ENCODE measurements at places on chromosomes 12 and 14.

DNA sequence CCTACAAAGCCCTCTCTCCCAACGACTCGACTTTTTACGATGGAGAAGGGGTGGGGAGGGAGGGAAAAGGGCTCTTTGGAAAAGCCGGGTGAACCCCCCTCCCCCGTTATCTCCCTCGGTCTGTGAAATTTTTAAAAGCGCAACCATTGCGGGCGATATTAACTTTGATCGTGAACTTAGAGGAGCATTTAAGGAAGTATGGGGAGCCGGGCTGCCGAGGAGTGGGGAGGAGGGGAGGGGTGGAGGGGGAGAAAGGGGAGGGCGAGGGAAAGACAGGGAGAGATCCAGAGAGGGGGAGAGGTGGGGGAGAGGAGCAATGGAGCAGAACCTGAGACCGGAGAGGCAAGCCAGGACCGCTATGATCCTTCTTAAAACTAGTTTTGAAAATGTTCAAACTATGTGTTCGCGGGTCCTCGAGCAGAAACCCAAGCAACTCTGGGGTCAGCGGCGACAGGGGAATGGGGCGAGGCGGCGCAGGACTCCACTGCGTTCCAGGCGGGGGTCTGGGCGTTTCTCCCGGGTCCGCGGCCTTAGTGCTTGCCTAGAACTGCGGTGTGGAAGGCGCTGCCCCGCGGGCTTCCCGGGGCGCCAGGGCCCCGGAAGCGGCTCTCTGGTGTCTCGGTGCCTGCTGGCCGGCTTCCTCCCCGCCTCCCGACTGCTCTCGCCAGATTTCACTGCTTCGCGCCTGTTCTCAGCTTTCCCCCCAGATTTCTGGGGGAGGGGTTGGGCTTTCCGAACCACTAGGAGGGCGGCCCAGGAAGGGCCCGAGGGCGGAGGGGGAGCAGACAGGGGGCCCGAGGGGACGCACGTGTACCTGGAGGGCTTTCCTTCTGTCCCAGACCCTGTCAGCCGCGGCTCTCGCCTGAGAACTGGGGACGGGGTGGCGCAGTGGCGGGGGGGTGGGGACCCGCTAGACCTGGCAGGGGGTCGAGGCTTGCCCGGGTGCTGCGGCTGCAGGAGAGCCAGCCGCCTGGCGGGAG, at the start of gene HOTAIR:
TSS of gene HOTAIR (minus strand) at position 871 of the 980 bp plus-strand sequence.
- DNase-seq = no peak

DNA sequence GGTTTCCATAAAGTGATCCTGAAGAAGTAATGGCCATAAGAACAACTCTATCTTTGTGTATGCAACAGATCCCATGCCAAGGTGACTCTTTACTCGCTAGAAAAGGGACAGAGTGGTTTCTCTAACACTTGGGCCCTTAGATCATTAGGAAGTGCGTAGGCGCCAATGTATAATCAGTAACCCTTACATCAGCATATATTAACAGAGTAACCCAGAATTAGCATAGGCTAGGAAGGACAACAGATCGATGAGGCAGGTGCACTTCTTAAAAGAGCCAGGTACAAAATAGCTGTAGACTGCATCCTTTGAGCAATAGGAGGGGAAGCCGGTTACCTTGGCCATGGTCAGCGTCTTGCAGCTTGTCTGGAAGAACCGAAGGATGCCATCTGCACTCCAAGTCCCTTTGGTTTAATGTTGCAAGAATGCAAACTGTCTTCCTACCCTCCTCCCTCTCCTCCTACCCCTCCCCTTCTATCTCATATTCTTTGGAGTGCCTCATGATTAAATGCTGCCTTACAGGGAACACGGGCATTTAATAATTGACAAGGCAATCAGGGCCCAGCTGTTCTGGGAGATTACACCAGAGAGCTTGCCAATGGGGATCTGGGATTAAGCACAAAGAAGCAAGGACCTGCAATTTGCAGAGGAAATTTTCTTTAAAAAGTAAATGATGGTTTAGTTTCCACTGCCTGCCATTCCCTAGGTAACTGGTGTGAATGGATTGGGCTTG, 8.0 kb downstream of the GSG1 start:
- DNase-seq = no peak

DNA sequence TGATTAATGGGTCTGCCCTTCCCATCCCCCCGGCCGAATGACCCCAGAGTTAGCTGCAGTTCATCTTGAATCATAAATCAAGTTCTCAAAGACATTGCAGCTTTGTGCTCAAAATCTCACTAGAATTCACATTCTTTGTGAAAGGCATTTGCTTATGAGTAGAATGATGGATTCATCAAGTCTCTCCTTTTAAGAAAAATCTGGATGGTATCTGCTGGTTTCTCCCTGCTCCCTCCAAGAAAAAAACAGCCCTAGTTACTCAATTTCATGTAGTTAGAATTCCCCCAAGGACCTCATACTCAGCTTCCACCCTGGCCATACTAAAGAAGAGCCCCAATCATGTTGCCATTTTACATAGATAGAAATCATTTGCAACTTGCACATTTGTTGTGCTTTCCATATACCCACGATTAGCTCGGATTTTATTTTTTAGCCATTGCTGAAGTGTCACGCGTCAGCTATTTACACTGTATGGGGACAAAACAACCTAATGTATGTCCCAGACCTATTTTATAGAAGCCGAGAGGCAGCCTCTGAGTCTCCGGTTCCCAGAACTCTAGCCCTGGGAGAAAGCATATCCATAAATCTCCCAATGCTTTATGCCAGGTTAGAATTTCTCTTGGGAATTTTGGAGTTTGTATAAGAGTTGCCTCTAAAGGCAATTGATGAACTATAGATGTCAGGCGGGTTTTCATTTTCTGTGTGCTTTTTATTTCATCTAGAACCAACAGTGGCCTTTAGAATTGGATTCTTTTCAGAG, 299.5 kb downstream of the ZFP36L1 start:
- DNase-seq = no peak

DNA sequence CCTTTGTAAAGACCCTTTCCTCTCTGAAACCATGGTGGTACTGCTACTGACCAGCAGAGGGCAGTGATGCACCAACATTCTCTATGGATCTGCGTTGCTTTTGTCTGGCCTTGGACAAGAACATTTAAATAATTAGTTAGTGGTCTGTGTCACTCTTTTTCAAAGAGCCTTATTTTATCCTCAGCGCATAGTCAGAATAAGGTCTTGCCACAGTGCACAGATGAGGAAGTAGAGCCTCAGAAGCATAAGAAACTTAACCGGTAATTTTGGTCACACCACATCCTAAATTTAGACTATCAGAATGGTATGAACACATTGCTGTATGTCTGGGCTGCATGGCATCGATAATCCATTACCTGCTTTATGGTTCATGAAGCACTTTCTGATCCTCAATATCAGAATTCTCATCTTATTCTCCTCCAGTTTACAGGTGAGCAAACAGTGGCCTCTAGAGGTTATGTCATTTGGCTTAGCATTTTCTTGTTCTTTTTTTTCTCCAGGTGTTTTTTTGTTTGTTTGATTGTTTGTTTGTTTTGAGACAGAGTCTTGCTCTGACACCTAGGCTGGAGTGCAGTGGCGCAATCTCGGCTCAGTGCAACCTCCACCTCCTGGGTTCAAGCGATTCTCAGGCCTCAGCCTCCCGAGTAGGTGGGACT, 23.7 kb upstream of the IFT81 start:
- DNase-seq = peak; percentile 72

DNA sequence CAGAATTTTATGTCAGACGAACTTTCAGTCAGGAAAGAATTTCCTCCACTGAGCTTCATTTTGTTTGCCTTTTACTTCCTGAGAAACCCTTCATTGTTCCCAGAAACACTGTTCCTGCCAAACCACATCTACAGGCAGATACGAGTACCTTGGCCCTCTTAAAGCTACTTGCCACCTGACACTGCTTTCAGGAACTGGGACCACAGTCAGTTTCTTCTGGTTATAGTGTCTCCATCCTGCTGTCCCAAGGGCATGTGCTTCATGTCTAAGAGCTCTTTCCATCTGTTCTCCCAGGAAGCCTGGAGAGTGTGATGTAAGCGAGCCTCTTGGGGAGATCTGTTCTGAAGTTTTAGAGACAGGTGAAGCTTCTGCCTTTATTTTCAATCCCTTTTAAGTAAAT, 161.7 kb upstream of the PLEKHA5 start:
- no peak for DNase-seq

DNA sequence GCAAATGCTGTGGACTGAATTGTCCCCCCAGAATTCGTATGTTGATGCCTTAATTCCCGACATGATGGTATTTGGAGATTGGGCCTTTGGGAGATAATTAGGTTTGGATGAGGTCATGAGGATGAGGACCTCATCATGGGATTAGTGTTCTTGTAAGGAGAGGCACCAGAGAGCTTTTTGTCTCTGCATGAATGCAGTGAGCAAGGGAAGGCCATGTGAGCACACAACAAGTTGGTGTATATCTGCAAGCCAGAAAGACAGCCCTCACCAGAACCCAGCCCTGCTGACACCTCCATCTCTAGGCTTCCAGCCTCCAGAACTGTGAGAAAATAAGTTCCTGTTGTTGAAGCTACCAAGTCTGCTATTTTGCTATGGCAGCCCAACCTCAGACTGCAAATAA, 51.9 kb upstream of the SMCO2 start:
- no peak for DNase-seq
